Breast epithelium (tissue), 4 donors: ENCODE measurements at places on chromosomes 5 and 9.

DNA sequence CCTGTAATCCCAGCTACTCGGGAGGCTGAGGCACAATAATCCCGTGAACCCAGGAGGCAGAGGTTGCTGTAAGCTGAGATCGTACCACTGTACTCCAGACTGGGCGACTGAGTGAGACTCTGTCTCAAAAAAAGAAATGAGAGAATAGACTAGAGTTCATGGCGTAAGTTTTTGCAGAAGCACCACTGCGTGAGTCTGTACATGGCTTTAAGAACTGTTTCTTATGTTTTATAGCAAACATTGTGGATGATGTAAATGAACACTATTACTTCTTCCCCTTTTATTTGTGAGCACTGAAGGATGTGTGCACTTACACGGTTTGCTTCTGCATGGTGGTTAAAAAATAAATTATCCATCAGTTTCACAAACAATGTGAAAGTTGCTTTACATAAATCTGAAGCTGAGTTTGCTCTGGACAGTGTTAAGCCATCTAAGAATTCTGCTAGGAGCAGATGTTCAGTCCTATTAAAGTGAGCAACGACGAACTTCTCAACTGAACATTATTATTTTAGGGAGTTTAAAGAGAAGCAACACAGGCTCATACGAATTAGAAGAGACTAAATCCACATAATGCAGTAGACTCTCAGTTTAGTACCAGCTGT, 52.5 kb downstream of the ZFAND5 start:
- no peak for DNase-seq

- DNase-seq = no peak
Measured at GRCh38 chr5:80277191-80277590, 21.3 kb upstream of the SERINC5 start.

GRCh38 chr9:115164511-115164974, 46.6 kb upstream of the TNC start:
- no peak for DNase-seq

GRCh38 chr9:110111868-110112267, 96.1 kb downstream of the C9orf152 start:
- DNase-seq = no peak

DNA sequence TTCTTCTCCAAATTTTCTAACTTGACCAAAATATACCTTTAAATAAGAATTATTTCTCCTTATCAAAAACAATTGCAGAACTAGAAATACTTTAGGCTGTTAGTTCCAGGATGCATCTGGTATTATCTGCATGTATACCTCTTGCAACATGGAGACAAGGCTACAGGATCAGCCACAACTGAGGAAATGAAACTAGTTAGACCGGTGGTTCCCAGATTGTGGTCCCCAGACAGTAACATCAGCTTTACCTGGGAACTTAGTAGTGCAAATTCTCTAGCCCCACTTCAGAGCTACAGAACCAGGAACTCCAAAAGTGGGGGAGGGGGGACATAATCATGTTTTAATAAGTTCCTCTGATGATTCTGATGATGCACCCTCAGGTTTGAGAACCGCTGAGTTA, 61.6 kb upstream of the C9orf72 start:
- no peak for DNase-seq

GRCh38 chr9:86965636-86966395, 18.5 kb upstream of the GAS1 start:
- no peak for DNase-seq

- DNase-seq = no peak
Measured at GRCh38 chr5:93355691-93356090, 225.3 kb downstream of the NR2F1-AS1 start.

DNA sequence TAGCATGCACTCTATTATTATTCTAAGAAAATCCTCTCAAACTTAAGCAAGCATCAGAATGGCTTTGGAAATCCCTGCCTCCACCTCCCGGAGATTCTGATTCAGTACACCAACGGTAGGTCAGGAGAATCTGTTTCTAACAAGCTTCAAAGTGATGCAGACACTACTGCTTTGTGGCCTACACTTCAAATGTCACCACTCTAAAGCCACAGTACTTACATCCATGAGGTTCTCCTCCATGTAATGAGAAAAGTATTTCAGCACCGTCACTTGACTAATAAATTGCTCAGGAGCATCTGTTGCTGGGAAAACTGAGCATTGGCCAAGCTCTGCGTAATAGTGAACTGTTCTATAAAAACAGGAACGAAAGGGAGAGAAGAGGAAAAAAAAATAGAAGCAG, 4.8 kb downstream of the PLK2 start:
- no peak for DNase-seq

- DNase-seq = no peak
Measured at GRCh38 chr9:86405926-86406325, 51.7 kb upstream of the TUT7 start.

DNA sequence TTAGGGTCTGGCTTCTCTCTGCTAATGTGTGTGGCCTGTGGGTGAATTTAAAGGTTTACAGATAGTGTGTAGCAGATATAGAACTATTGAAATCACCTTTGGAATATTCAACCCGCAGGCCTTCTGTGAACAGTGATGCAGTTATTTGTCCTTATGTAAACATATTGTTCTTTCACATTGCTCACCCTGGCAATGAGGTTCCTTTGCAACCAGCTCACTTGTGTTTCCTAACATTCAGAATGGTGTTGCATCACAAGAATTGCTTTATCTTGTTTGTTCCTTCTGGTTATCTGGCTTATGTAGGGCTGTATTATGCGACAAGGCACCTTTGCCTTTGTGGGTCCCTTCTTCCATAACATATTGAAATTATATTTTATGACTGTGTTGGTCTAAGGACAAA, 370.3 kb downstream of the NNT start:
- no peak for DNase-seq
